ENCODE measurements at places on chromosomes 13 and 19. TPM values are rescaled to one million over a fixed set of nuclear protein-coding genes. Genes with fewer than 3 reads are reported as not detected.

Gene IGLON5
- not detected for polyA plus RNA-seq

Gene BICRA
- 14.6 TPM for polyA plus RNA-seq

Gene LILRB3
- polyA plus RNA-seq, result not detected

Gene DPF1
- polyA plus RNA-seq, result 4.4 TPM

Gene FOXA3
- 1.2 TPM for polyA plus RNA-seq

Gene ZNF749
- 12.6 TPM for polyA plus RNA-seq

Gene MBD3L3
- not detected for polyA plus RNA-seq

Gene RAP2A
- 8.7 TPM for polyA plus RNA-seq

Gene HSPB6
- polyA plus RNA-seq, result 0.28 TPM

Gene SIGLEC5
- not detected for polyA plus RNA-seq

Gene PABPC3
- polyA plus RNA-seq, result 0.34 TPM

Gene ZNF442
- not detected for polyA plus RNA-seq

Gene ZNF135
- not detected for polyA plus RNA-seq

Gene CYP2A7
- not detected for polyA plus RNA-seq

Gene PCDH17
- not detected for polyA plus RNA-seq

Gene GSX1
- not detected for polyA plus RNA-seq

Gene MEIOSIN
- polyA plus RNA-seq, result 0.04 TPM

Gene KLK10
- polyA plus RNA-seq, result not detected

Gene FAM124A
- 1.4 TPM for polyA plus RNA-seq

Gene N4BP2L1
- polyA plus RNA-seq, result 0.55 TPM

Gene RPL21
- polyA plus RNA-seq, result 1,367 TPM

Gene PPM1N
- 10.5 TPM for polyA plus RNA-seq

Gene ZNF829
- 0.65 TPM for polyA plus RNA-seq

Gene LIM2
- polyA plus RNA-seq, result not detected

Gene CLC
- not detected for polyA plus RNA-seq

Gene PLK5
- not detected for polyA plus RNA-seq

Gene LILRB1
- polyA plus RNA-seq, result not detected

Gene FOSB
- polyA plus RNA-seq, result 0.58 TPM

Gene MISP
- polyA plus RNA-seq, result 56.9 TPM

Gene PPP1R15A
- 29.2 TPM for polyA plus RNA-seq

Gene LILRA1
- not detected for polyA plus RNA-seq

Gene TNFSF9
- 16.7 TPM for polyA plus RNA-seq

Gene PPP1R37
- polyA plus RNA-seq, result 18.7 TPM

Gene ZNF426
- polyA plus RNA-seq, result 1.5 TPM

Gene HMGB1
- polyA plus RNA-seq, result 641 TPM

Gene CD37
- polyA plus RNA-seq, result not detected

Gene LGALS14
- not detected for polyA plus RNA-seq

Gene GET3
- 96.7 TPM for polyA plus RNA-seq

Gene ZNF221
- 1.6 TPM for polyA plus RNA-seq

Gene C19orf81
- polyA plus RNA-seq, result 7.9 TPM

Gene ZNF30
- polyA plus RNA-seq, result 5.7 TPM

Gene ASF1B
- polyA plus RNA-seq, result 42.1 TPM

Gene CADM4
- 9.2 TPM for polyA plus RNA-seq
